ENCODE measurements at places on chromosomes 6 and 20.

DNA sequence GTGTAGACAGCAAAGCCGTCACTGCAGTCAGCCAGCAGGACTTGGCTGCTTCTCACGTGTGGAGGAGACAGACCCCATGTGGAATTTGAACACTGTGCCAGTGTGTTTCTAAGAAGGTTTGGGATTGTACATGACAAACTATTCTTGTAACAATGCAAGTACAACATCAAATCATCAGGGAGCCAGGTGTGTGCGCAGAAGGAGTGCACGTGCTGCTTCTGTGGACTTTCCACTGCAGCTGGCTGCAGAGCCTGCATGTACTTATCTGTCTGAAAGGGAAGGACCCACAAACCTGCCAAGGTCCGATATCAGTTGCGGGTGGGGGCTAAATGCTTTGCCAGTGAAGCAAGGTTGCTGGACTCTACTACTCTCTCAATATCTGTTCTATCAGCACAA is 211.6 kb downstream of the WDR27 start:
- no peak for DNase-seq

GRCh38 chr6:112851146-112851545 is 504.0 kb downstream of the RFPL4B start:
- DNase-seq: no peak

DNA sequence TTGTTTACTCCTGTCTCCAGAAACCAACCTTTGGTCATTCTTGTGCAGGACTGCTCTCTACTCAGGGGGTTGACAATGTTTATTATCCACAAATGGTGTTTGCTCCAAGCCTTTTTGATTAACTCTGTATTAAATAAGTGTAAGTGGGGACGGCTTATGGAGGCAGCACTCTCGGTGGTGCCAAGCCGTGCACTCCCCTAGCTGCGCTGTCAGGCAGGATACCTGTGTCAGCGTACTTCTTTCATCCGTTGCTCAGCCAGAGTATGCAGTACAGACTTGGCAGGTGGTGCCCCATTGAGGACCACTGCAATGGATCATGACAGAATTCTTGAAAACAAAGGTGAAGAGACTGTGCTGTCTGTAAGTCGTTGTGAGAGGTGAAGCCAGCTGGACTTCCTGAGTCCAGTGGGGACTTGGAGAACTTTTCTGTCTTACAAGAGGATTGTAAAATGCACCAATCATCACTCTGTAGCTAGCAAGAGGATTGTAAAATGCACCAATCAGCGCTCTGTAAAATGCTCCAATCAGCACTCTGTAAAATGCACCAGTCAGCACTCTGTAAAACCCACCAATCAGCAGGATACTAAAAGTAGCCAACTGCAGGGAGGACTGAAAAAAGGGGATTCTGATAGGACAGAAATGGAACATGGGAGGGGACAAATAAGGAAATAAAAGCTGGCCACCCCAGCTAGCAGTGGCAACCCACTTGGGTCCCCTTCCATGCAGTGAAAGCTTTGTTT is 480.0 kb downstream of the MEI4 start:
- DNase-seq: no peak

DNA sequence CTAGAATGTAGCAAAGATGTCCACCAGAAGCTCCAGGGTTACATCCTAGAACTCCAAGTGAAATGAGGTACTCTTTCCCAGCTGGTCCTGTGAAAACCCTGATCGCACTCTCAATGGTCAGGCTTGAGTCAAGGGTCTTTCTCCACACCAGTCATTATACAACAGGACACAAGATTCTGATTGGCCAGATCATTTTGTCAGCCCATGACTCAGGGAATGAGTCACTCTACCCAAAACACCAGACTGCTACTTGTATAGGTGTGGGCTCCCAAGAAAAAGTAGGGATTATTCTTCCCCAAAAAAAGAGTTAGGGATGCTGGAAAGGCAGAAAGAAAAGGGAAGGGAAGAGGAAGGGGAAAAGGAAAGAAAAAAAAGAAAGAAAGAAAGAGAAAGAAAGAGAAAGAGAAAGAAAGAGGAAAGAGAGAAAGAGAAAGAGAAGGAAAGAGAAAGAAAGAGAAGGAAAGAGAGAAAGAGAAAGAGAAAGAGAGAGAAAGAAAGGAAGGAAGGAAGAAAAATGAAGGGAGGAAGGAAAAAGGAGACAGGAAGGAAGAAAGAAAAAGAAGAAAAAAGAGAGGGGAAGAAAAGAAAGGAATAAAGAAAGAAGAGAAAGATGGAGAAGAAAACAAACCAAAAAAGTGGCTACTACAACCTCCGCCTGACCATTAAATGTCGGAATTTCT is 30.5 kb downstream of the ANKEF1 start:
- DNase-seq: no peak

DNA sequence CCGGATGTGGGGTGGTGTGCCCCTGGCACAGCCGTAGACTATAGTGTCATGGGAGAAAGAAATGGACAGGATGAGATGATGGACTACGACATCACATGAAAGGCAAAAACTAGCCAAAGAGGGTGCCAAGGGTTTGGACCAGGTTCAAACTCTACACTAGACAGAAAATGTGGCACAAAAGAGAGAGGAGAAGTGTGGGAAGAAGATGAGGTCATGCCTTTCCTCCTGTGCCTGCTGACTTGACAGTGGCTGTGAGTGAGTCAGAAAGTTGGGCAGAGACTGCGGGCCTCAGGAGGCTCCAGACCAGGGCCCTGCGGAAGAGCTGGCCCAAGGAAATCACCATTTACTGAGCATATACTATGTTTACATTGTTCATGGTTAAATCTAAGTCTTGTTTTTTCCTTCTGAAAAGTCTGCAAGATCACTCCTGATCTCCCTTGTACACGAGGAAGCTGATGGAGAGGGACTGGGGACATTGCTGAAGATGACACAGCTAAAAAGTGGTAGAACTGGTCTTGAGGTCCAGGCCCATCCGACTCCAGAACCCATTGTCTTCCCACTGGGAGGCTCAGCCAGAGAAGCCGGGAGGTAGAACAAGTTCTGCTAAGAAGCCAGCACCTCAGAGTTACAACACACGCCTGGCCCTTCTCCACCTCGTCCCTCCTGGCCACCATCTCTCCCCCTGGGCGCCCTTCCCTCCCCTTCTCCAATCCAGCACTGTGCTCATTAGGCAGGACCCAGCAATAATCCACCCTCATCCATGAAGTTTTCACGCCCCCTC is 35.6 kb downstream of the CNKSR3 start:
- peak; percentile 60 for DNase-seq

GRCh38 chr6:119453242-119454200 is 104.0 kb upstream of the MAN1A1 start:
- no peak for DNase-seq

DNA sequence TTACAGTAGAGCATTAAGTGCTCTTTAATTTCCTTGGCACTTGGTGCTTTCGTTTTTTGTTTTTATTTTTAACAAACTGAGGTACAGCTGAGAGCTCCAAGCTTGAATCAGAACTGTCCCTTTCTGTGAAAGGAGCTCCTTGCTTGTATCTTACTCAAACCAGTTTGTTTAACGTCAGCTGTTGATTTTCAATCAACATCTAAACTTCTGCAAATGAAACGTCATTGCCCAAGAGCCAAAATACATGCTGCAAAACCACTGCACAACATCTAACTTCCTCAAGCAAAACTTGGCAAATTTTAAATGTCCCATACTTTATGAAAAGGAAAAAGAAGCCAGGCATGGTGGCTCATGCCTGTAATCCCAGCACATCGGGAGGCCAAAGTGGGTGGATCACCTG is 15.2 kb downstream of the VNN2 start:
- peak; percentile 94 for DNase-seq

DNA sequence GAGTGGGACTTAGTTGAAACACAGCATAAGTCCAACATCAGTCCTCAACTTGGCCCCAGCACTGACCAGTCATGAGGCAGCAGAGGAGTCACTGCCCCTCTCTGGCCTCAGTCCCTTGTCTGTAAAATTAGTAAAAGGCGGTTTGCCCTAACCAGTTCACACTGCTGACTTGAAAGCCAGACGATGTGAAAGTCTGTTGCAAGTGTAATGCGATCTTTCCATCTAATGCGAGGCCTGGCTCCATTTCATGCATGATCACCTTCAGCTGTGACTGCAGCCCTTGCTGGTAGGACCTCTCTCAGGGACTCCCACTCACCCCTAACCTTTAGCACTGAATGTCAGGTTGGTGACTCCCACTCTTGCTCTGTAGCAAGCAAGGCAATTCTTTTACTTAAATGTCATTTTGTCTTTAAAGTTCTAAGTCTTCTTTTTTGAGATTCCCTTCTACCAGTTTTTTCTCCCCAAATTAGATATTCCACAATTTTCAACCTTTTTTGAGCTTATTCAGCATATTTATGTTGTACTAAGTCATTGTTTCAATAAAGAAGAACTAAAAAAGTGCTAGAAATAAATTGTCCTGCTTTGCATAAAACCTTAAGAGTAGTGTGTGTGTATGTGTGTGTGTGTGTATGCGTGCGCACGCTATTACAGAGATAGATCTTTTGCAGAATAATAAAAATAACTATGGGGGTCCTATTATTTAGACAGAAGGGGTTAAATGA is 245.5 kb downstream of the PACRG start:
- no peak for DNase-seq

DNA sequence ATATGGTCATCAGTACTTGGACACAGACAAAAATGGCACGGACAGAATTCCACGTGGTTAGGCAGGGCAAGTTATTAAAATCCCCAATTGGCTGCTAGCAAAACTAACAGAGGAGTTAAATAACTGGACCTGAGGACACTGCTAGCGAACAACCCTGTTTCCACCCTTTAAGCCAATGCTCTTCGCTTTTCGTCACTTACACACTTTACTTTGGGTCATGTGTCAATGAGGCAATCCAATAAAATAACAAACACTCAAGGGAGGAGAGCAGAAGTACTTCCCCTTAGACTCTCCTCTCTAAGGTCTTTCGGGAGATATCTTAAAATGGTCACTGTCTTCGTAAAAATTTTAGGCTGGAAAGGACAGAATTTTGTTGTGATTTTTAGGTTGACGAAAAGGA is 68.6 kb downstream of the LCA5 start:
- no peak for DNase-seq

GRCh38 chr6:139126255-139126654 is 8.6 kb upstream of the HECA start:
- peak; percentile 93 for DNase-seq

GRCh38 chr6:163390770-163391169 is 23.7 kb upstream of the QKI start:
- peak; percentile 43 for DNase-seq

DNA sequence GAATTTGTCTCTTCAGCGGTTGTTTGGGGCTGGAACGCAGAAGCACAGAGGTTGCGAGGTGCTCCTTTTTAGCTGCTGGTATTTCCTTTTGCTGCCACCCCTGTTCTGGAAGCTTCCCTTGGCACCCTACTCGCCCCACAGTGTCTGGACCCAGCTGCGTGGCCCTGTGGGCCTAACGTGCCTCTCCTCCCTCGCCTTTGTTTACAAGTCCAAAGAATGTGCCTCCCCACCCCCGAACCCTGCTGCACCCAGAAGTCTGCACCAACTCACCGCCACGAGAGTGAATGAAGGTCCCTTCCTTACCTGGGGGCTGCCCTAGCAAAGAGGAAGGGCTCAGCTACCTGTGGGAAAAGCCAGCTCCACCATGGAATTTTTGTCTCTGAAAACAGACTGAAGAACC is 139.7 kb upstream of the RPS6KA2 start:
- no peak for DNase-seq

DNA sequence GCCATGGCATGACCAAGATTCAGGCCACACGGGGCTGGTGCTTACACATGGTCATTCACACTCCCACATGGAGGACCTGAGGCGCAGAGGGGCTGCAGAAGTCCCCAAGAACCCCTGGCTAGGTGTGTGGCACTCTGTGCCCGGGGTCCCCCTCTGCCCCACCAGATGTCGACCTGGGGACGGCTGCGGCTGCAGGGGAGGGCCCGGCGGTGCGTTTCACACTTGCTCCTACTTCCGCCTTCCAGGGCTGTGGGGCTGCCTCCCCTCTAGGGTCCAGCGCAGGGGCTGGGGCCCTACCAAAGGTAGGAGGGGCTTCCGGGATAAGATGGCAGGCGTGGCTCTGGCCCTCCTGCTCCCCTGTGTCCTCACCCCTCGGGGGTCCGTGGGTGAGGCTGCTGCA is 81.1 kb upstream of the SLCO4A1 start:
- no peak for DNase-seq

DNA sequence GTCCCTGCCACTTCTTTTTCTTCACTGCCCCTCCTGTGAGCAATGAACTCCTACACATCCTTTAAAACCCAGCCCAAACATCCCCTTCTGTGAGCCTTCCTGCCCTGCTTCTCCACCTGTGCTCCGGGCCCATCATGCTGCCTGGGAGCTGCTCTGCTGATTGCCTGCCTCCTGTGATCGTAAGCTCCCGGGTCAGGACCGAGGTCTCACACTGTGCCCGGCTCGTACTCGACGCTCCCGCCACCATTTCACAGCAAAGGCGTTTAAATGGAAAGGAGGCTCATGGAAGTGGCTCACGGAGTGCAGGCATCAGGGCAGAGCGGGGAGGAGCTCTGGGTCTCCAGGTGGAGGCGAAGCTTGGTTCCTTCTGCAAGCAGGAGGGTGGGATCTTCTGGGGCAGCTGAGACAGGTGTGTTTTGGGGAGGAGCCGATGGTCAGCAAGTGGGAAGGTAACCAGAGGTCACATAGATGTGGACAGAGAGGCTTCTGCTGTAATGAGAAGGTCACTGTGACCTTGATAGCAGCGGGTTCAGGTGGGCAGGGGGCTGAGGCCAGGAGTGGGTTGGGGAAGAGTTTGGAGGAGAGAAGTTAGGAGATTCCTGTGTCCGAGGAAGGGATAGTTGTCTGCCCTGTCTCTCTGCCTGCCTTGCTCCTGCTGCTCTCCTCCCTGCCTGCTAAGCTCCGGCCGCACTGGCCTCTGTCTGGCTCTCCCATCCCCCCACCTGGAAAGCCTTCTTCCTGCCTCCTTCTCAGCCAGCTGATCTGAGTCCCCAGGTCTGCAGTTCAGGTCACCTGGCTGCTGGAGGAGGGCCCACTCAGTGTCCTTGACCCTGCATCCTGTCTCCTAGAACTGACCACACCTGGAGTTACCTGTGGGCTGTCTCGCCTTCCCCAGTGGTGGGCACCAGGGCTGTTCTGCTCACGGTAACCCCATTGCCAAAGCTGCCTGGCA is 52.7 kb upstream of the FRMD1 start:
- DNase-seq: no peak

GRCh38 chr6:91196729-91197128 is 609.9 kb upstream of the MAP3K7 start:
- no peak for DNase-seq

- peak; percentile 77 for DNase-seq
These were observed 10.7 kb downstream of the TUBB start for GRCh38 chr6:30730601-30731435.

GRCh38 chr6:91043751-91044150 is 456.9 kb upstream of the MAP3K7 start:
- no peak for DNase-seq

GRCh38 chr6:142857233-142857761 is 87.7 kb downstream of the HIVEP2 start:
- no peak for DNase-seq

GRCh38 chr6:17935188-17936149 is 52.0 kb downstream of the KIF13A start:
- peak; percentile 21 for DNase-seq

- DNase-seq: no peak
These were observed 18.2 kb downstream of the SCGN start for GRCh38 chr6:25670208-25670607.

GRCh38 chr6:23154159-23154558 is 584.8 kb downstream of the HDGFL1 start:
- DNase-seq: no peak

Measured in inflammatory macrophage (primary cell).